ENCODE measurements at places on chromosomes 5 and 9. TPM values are rescaled to one million over a fixed set of nuclear protein-coding genes. Genes with fewer than 3 reads are reported as not detected.

DNA sequence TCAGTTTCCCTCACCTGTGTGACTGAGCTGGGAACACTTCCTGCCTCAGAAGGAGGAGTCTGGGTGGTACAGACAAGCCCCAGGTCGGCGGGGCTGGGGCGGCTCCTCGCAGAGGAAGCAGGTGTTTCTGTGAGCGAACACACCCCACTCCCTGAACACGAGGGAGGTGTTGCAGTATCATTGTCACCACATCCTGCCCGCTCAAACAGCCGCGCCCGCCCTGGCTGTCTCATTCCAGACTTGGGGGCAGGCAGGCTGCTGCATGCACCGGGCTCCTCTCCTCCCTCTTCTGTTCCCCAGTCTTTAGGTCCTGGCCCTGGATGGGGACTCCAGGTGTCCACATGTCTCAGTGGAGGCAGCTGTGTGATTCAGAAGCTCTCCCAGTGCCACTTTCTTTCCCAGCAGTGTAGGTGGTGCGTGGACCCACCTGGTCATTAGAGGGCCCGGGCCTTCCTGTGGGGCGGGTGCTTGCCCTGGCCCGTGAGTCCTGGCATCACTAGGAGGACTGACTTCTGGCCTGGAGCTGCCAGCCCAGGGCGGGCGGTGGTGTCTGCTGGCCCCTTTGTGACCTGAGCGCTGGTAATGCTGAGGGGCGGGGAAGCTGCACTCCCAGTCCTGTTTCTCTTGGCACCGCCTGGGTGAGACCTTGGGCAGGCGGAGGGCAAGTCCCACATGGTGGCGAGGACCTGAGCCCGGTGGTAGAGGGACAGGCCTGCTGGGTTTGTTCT, 18.3 kb upstream of the PHYHD1 start:
- DNase-seq = peak; percentile 88

GRCh38 chr5:94857111-94857510, 238.6 kb downstream of the SLF1 start:
- DNase-seq = no peak

PCDHGB6 gene
- not detected for polyA plus RNA-seq

MEIKIN gene
- not detected for polyA plus RNA-seq

ADAMTS12 gene
- not detected for polyA plus RNA-seq

GFPT2 gene
- 0.13 TPM for polyA plus RNA-seq
